ENCODE measurements at places on chromosomes 3 and 15.

GRCh38 chr3:194313560-194314387, 37.4 kb downstream of the CPN2 start:
- DNase-seq: no peak

GRCh38 chr3:138395865-138396751, 38.3 kb upstream of the ESYT3 start:
- DNase-seq: no peak

DNA sequence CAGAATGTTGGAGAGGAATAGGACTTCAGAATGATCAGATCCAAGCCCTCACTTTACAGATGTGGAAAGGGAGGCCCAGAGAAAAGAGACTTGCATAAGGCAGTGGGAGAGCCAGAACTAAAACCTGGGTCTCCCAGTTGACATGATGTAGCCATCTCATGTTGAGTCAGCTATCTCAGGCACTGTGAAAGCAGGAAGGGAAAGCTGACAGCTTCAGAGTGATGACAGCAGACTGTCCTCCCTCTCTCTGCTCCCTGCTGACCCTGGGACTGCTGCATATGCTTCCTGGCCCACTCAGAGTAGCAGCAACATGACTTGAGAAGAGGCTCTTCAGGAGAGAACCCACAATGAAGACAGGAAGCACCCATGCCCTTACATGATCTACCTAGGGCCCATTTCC, 14.7 kb downstream of the FHIT start:
- DNase-seq: no peak

- no peak for DNase-seq
Measured at GRCh38 chr3:73056845-73057150, 4.7 kb upstream of the EBLN2 start.

DNA sequence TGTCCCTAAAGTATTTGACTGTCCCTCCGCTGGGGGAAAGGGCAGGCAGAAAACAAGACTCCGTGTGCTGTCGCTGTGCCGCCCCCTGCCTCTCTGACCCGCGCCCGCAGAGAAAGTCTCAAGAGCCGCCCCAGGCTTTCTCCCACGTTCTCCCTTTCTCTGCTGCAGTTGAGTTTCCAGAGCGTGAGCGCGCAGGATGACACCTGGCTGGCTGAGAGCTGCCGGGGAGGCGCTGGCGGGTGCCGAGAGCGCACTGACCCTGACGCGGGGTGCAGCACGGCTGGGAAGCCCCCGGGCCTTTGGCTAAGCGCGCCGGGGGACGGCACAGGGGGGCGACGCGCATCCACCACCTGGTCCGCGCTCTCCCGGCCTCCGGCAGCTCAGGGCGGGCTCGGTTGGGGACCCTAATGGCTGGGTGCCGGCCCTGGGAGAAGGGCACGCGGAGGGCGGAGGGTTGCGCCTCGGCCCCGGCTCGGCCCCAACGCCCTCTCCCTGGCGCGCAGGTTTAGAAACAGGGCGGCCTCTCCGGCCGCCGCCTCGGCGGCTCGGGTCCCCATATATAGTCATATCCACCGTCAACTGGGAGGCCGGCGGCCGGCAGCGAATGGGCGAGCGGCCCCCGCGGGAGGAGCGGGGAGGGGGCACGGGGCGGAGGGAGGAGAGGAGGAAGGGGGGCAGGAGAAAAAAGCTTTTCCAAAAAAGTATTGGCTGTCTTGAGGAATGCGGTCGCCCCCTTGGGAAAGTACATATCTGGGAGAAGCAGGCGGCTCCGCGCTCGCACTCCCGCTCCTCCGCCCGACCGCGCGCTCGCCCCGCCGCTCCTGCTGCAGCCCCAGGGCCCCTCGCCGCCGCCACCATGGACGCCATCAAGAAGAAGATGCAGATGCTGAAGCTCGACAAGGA, at the start of gene TPM1:
Gene TPM1 (plus strand): TSS at position 774 of the 903 bp plus-strand sequence. CDS start 83 bp downstream, at position 857.
- DNase-seq: peak; percentile 47

DNA sequence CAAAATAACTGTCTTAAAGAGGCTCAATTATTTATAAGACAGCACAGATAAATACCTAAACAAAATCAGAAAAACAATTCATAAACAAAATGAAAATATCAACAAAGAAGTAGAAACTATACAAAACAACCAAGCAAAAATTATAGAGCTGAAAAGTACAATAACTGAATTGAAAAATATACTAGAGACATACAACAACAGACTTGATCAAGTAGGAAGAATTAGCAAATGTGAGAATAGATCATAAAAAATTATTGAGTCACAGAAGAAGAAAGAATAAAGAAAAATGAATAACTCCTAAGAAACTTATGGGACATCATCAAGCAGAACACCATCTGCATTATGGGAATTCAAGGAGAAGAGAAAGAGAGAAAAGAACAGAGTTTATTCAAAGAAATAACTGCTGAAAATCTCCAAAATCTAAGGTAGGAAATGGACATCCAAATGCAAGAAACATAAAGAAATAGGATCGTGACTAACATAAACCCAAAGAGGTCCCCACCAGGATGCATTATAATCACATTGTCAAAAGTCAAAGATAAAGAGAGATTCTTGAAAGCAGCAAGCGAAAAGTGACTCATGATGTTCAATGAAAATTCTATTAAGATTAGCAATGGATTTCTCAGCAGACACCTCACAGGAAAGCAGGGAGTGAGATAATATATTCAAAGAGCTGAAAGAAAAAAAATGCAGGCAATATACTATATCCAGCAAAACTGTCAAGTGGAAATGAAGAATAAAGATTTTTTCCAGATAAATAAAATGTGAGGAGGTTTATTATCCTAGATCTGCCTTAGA, 85.9 kb downstream of the DCLK3 start:
- DNase-seq: no peak

GRCh38 chr3:44963571-44964325, 12.2 kb downstream of the ZDHHC3 start:
- no peak for DNase-seq

DNA sequence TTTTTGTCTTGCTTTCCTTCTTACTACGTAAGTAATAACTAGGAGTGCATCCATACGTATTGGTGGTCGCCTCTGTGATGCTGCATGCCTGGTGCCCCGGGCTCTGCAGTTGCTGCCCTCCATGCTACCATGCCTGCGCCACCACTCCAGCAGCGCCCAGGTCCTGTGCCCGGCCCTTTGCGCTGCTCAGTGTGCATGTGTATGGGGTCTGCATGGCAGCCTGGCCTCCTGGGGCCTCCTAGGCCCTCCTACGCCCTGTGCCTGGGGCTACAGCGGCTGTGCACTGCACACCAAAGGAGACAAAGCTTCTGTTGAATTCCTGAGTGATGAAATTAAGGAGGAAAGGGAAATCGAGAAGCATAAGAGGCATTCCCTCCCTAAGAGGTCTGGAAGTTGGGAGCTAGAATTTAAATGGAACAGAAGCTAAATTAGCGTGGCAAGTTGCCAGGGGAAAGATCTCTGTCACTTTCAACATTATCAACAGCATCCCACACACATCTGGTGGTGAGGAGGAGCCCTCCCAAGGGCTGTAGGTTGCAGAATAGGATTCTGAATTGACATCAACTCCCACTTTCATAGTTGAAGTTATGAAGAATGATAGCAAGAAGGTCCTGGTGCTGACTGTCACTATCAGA, 275.0 kb upstream of the CHRM5 start:
- DNase-seq: peak; percentile 22

- DNase-seq: no peak
Measured at GRCh38 chr3:55654123-55654760, 167.1 kb upstream of the WNT5A start.

GRCh38 chr3:113070681-113071113, 79.9 kb downstream of the GTPBP8 start:
- DNase-seq: no peak

GRCh38 chr3:5274091-5274490, 86.6 kb downstream of the EDEM1 start:
- no peak for DNase-seq

- DNase-seq: peak; percentile 34
Measured at GRCh38 chr3:132232231-132232792, 84.9 kb upstream of the ACP3 start.

- DNase-seq: no peak
Measured at GRCh38 chr3:108511490-108511889, 1.1 kb upstream of the MYH15 start.

GRCh38 chr3:78614486-78614885, 1153.3 kb downstream of the ROBO1 start:
- no peak for DNase-seq

DNA sequence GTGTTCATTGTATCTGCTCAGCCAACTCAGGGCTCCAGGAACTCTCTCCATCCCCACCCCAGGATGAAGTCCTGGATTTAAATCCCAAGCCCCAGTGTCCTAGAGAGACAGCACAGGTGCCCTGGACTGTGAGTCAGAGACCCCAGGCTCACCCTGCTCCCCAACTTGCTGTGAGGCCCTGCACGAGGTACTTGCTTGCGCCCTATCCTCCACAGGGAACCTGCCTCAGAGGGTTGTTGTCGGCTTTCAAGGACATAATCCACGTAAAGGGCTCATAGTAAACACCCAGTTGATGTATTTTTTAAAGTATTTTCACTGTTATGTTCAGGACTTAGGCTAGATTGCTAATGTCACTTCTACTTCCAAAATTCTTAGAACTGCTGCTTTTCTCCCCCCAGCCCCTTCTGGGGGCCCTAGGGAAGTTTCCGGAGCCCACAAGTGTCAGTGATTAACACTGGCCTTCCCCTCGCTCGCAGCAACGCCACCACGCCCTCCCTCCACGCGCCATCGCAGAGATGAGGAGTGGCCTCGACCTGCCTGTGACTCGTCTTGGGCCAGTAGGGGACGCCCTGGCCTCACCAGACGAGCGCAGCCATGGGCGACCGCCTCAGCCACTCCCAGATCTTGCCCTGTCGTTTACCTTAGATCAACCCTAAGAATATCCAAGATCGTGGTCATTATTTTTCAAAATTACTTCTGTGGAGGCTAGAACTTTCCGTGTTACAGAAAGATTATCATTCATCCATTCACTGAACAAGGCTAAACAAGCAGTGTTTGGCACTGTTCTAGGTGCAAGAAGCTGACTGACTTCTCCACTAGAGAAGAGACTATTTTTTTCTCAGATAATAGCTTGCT, 6.0 kb upstream of the SRP14 start:
- peak; percentile 93 for DNase-seq

DNA sequence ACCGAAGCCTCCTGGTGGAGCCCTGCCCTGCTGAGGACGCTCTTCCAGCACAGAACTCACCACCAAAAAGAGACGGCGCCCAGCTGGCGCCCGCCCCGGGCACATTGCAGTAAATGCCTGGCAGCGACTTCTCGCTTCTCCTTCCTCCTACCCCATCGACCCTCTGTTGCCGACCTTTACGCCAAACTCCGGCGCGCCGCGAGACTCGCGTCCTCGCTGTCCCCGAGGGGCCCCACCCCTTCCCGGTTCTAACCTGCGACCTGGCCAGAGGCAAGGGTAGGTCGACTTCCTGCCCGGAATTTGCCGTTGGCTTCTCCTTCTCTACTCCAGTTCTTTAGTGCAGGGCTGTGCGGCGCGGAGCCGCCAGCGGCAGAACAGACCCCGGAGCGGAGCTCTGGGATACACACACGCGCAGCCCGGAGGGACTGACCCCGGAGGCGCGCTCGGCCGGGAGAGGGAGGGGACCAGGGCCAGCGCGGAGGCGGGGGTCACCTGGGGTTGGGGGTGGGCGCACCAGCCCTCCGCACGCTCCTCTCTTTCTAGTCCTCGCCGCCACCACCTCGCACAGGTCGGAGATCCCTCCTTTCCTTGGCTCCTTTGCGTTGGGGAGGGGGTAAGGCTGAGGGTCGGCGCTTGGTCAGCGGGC, 226.6 kb upstream of the AZI2 start:
- no peak for DNase-seq

- DNase-seq: no peak
Measured at GRCh38 chr3:14464141-14464465, 61.7 kb downstream of the SLC6A6 start.

DNA sequence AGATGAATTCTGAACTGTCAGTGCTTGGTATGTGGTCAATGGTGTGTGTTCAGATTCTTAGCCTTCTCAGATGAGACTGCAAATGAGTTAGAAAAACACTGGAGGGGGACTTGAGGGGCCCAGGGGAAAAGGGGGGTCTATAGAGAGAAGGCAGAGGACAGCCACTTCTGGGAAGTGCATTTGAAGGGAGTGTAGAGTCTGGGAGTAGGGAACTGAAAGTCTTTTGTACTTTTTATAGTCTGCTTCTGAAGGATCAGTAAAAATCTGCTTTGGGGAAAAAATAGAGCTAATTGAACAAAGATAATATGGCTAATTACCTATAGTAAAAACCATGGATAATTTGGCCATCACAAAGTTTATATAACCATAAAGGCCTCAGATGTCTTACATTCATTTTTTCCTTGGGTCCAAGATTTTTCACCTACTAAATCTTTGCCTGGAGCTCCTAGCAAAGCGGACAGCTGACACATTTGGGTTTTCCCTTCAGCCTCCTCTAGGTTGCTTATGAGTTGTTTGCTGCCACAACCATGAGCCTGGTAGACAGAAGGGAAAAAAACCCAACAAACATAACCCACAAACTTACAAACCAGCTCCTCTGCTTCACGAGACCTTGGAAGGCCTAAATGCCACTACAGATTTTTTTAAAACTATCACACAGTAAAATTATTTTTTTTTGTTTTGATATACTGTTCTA, 48.8 kb downstream of the CD86 start:
- no peak for DNase-seq

- peak; percentile 63 for DNase-seq
Measured at GRCh38 chr3:56928379-56929068, 126.8 kb upstream of the ARHGEF3 start.

DNA sequence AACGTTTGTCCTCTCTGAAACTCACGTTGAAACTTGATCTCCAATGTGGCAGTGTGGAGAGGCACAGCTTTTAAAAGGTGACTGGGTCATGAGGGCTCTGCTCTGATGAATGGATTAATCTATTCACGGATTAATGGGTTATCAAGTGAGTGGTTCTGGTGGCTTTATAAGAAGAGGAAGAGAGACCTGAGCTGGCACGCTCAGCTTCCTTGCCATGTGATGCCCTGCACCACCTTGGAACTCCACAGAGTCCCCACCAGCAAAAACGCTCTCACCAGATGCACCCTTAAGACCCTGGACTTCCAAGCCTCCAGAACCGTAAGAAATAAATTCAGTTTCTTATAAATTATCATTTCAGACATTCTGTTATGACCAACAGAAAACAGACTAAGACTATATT, 2.6 kb downstream of the PPP1R2 start:
- no peak for DNase-seq

GRCh38 chr15:60212536-60212935, 185.2 kb downstream of the ANXA2 start:
- DNase-seq: no peak

- DNase-seq: no peak
Measured at GRCh38 chr15:77139312-77139711, 68.4 kb upstream of the TSPAN3 start.

DNA sequence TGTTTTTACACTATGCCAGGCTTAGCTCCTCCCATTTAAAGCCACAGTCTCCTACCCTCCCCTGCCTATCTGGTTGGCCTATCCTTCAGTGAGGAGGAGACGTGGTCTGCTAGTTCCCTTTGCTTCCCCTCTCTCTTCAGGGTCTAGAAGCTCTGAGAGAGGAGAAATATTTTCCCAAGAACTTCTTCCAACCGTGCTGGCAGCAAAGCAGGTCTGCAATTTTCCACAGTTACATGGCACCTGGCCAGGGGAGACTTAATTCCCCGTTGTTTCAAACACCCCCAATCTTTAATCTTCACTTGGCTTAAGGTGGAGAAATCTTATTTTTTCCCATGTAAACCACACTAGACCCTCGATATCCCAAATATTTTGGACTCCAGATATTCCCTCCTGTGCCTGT, 149.5 kb upstream of the MCTP2 start:
- DNase-seq: no peak
